Stimulated activated CD8-positive, alpha-beta memory T cell treated with anti-CD3 and anti-CD28 coated beads, Interleukin-4, amount 100 ng/mL, for 48 hours (primary cell): ENCODE measurements at places on chromosomes 6 and 20.

GRCh38 chr6:152184573-152184916 lies 377.1 kb downstream of the ESR1 start:
- DNase-seq = no peak

DNA sequence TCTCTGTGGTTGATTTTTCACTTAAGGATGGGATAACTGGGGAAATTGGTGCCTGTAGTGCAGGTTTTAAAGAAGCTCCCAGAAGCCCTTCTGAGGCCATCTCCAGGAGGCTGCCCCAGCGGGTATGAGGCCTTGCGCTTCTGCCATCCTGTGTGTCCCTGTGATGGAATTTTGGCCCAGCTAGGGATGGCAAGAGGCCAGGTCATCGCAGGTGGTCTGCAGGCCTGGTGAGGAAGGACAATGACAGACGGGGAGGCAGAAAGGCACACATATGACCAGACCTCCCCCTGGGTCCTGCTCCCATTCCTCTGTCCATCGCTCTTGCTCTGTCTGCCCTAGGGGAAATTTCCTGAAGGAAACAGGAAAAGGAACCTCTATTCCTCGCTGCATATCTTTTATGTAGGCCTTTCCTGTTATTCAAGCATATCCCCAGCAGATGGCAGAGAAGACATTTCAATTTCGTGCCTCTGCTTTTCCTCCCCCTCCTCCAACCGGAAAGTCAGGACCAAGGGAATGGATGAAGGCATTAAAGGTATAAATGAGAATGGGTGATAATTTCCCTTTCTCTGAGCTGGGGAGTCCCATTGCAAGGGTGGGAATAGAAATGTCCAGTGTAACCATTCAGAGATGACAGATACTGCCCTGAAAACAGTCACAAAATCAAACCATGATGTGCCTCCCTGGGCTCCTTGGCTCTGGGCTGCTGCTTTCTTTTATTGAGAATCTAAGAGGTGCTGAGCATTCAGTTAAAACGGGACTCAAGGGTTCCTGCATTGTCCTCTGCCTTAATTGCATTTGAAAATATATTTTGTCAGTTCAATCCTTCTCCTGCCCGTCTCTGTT lies 17.6 kb upstream of the HLA-F start:
- DNase-seq = no peak

DNA sequence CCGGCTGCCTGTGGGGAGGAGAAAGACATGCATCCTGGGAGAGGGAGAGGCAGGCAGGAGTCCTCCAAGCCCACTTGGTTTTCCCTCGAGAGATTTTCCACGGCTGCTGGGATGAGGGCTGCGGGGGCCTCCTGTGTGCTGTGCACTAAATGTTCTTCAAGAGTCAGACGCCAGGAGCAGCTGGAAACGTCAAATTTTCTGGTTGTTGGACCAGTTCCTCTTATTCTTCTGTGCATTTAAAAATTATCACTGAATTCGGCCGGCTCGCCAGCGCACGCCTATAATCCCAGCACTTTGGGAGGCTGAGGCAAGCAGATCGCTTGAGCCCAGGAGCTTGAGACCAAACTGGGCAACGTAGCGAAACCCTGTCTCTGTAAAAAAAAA lies 32.8 kb upstream of the NTSR1 start:
- no peak for DNase-seq

DNA sequence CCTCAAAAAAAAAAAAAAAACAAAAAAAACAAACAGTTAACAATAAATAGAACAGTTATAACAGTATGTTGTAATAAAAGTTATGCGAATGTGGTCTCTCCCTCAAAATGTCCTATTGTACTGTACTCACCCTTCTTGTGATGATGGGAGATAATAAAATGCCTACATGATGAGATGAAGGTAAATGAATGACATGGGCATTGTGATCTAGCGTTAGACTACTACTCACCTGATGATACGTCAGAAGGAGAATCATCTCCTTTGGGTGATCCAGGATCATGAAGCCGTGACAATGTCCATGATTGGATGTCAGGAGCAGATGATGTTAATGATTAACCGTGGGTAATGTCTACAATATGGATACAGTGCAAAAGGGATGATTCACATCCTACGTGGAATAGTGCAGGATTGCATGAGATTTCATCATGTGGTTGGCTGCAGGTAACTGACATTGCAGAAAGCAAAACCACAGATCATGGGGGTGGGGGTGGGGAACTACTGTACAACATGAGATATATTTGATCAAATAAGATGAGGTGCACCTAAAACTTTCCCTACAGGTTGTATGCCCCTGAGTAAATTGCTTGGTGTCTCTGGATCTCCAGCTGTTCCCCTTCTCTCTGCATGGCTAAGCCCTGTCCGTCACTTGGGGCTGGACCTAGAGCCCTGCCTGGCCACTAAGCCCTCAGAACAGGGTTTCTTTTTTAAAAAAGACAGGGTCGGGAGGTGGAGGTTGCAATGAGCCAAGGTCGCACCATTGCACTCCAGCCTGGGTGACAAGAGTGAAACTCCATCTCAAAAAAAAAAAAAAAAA lies 6.2 kb upstream of the RBCK1 start:
- no peak for DNase-seq

DNA sequence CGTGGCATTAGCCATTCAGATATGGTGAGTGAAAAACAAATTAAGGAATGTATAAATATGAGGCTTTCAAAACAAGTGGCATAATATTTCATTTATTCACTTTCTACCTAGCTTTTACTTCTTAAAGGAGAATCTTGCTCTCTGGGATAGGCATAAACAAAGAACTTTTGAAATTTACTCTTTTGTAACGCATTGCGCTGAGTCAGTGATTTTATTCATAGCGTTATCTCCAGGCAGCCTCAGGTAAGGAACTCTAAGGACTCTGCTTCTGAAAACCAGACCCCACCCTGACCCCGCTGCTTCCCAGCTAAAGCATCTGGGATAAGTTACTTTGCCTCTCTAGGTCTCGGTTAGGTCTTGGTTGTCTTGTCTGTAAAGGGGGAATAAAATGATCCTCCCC lies 234.7 kb downstream of the MYLK4 start:
- DNase-seq = no peak

DNA sequence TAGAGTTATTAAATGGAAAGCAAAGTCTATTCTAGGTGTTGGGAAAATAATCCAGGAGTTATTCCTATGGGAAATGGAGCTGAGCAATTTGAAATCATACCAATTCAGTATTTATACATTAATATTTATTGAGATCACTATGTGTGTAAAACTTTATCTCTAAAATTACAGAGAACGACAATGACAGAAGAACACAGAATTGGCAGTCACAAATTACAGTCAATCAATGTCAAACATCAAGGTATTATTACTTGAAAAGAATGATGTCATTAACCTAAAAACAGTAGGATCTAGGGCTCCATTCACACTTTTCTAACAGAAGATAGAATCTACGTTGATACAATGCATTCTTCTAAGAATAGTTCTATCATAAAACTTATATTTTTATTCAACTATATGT lies 154.9 kb upstream of the GJE1 start:
- no peak for DNase-seq

DNA sequence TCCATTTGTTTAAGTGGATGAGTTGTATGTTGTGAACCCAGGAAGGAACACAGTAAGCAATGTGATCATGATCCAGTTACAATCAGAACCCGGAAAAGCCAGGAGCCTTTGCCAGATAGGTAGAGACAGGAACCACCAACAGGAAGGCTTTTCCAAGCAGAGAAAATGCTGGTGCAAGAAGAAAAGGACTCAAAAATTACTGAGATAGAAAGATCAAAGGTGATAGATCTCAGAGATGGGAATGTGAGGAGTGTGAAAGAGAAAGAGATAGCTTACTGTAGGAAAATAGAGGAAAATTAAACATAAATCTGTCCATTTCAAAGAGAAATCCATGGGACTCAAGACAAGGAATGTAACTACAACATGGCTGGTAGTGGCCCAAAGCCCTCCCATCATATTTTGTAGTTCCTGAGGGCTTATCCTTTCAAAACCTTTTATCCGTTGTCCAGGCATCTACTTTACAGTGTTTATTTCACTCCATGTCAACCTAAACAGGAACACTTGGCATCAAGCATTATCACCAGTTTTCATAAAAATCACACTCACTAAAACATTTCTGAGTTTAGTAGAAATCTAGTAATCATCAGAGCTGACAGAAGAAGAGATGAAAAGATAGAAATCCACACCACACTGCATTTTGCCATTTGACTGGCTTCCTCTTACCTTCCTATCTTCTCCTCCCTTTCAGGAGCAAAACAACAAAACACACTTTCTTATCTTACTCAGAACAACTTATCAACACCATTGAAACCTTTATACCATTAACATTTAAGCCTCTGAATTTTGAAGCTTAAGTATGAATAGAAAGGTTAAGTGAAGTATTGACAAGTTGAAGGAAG lies 44.5 kb upstream of the STXBP5 start:
- DNase-seq = no peak

GRCh38 chr20:2599288-2600006 lies 53.0 kb upstream of the NOP56 start:
- no peak for DNase-seq

DNA sequence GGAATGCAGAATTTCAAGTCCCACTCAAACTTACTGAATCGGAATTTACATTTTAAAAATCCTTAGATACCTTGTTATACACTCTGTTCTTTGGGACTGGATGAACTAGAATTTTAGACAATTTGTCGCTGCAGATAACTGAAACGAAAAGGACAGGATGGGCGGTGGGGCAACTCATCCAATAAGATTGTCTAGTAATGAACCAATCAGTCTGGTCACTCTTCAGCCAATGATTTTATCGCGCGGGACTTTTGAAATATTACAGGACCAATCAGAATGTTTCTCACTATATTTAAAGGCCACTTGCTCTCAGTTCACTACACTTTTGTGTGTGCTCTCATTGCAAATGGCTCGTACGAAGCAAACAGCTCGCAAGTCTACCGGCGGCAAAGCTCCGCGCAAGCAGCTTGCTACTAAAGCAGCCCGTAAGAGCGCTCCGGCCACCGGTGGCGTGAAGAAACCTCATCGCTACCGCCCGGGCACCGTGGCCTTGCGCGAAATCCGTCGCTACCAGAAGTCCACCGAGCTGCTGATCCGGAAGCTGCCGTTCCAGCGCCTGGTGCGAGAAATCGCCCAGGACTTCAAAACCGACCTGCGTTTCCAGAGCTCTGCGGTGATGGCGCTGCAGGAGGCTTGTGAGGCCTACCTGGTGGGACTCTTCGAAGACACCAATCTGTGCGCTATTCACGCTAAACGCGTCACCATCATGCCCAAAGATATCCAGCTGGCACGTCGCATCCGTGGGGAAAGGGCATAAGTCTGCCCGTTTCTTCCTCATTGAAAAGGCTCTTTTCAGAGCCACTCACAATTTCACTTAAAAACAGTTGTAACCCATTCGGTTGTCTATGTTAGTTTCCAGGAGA lies 41.9 kb upstream of the HFE start:
- peak; percentile 81 for DNase-seq

GRCh38 chr6:52603000-52603795 lies 26.3 kb upstream of the TRAM2 start:
- DNase-seq = no peak

GRCh38 chr6:34130862-34131261 lies 15.0 kb downstream of the GRM4 start:
- DNase-seq = no peak

- no peak for DNase-seq
These were observed 131.3 kb upstream of the OGFRL1 start for GRCh38 chr6:71157345-71157744.
